ENCODE measurements at places on chromosomes 1 and 21. TPM values are rescaled to one million over a fixed set of nuclear protein-coding genes. Genes with fewer than 3 reads are reported as not detected.
A peak's percentile ranks its signal among the peaks of the same experiment; 100 is the strongest.

The CTSS gene
- 77.3 TPM for total RNA-seq

DNA sequence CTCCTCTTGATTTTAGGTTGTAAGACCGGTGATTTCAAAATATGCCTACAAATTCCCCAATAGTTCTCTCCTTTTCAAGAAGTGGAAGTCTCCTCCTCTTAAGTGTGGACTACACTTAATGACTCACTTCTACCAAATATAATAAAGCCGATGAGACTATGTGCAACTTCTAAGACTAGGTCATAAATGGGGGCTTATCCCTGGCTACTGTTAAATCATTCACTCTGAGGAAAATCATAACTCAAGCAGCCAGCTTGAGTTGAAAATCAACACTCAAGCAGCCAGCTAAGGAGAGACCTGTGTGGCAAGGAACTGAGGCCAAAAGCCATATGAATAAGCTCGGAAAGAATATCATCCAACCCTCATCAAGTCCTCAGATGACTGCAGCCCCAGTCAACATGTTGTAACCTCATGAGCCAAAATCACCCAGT lies 49.6 kb upstream of the PSMG1 start:
- no peak for DNase-seq

DNA sequence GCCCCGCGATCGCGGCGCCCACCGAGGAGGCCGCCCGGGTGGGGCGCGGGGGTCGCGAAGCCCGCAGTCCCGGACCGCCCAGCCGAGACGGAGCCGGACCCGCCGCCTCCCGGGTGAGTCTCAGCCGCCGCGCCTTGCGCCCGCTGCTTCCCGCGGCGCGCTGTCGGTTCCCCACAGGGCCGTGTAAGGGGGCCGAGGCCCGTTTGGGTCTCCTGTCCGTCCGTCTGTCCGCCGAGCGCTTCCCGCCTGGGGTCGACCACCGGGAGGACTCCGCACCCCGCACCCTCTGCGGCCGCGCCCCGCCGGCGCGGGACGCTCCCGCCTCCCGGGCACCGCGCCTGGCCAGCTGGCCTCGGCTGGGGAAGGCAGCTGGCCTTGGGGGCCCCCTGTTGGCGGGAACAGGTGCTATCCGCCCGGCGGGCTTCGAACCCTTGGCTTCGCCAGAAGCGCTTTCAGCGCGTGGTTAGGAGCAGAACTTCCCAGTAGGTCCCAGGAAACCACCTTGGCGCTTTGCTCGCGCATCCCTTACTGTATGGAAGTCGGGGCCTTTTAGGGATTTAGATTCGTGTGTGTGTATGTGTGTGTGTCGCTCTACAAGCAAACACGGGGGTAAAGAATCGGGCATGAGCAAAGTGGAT lies 414 bp downstream of the TMEM51 start:
- DNase-seq: peak; percentile 77

- no peak for DNase-seq
These were observed 33.4 kb downstream of the KIAA1614 start for GRCh38 chr1:180946056-180946455.

The IL23R gene
- 0.18 TPM for total RNA-seq

DNA sequence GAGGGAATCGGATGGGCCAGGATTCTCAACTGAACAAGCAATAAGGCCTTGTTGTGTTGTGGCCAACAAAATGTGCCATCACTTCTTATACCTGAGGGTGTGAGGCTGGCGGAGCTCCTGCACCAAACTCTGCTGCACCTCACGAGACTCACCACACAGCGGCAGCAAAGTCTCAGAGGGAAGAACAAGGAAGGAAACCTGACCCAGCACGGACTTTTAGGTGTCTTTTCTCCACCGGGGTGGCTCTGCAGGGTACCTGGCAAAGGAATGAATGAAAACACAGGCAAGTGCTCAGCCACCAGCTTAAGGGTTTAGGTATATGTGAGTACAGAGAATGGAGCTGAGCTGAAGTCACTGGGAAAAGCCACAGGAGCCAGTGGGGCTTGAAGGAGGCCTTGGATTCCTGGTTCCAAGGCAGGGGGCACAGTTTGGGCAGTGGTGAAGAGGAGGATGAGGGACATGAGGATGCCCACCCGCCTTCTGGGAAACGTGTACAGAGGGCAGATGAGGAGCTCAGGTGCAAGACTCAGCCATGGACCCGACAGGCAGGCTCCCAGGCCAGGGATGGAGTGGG lies 31.1 kb upstream of the HSD3B1 start:
- peak; percentile 75 for DNase-seq

The ASCL5 gene
- not detected for total RNA-seq

- no peak for DNase-seq
These were observed 336.6 kb upstream of the ZRANB2 start for GRCh38 chr1:71417421-71417820.

GRCh38 chr1:65955071-65955470 lies 162.4 kb downstream of the PDE4B start:
- no peak for DNase-seq

The AMY2A gene
- not detected for total RNA-seq

- no peak for DNase-seq
These were observed 9.5 kb downstream of the GPR137B start for GRCh38 chr1:236151739-236152424.
